Activated CD4-positive, alpha-beta T cell treated with anti-CD3 and anti-CD28 coated beads, Interleukin-2, amount 50 U/mL, for 24 hours (primary cell): ENCODE measurements at places on chromosomes 5 and 9.

- no peak for DNase-seq
Measured at GRCh38 chr9:107373809-107374208, 90.7 kb downstream of the RAD23B start.

GRCh38 chr5:151432210-151432609 is 15.2 kb upstream of the SLC36A1 start:
- no peak for DNase-seq

GRCh38 chr5:116402235-116402634 is 172.4 kb downstream of the SEMA6A start:
- no peak for DNase-seq

GRCh38 chr9:134892820-134893420 is 12.3 kb downstream of the FCN2 start:
- DNase-seq: no peak

DNA sequence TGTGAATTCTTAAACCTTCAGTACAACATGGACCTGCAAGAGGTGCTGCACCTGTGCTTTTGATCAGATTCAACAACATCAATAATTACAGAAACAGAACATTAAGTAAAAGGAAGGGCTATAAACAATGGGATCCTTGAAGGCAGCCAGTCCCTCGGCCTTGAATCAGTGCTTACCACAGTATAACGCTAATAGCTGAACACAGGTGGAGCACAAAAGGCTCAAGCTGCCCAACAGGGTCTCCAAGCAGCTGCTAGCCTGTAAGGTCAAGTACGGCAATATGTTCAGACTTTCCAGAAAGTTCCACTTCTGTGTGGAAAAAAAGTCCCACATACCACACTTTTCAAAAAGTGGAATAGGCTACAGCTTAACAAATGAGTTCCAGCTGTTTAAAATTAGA is 61.9 kb upstream of the ITGA1 start:
- DNase-seq: no peak

- no peak for DNase-seq
Measured at GRCh38 chr5:54835647-54836046, 149.7 kb downstream of the ESM1 start.

DNA sequence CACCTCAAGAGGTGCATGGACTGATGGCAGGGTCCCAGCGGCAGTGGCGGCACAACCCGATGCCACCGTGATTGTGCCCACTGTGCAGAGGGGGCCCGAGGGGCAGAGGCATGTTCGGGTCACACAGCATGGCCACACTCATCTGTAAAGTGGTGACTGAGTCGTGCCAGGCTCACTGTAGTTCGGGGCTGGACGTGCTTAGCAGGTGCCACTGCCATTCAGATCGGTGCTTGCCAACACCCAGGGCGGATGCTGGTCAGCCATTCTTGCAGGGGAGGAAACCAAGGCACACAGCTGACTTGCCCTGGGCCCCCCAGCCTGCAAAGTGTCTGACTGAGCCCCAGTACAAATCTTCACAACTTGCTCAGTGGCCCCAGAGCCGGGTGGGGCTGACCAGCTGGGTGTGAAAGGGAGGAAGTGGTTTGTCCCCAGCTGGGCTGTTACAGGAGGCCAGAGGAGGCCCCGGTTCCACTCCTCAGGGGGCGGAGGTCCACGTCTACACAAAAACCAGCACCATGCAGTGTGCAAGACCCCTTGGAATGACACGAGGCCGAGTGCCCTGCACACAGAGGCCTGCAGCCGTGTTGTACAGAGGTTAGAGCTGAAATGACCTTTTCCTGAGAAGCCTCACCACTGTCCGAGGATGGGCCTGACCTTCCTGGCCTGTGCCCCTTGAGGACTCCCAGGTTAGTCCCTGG is 17.9 kb downstream of the FGD3 start:
- DNase-seq: no peak

GRCh38 chr5:107874795-107875194 is 204.1 kb upstream of the EFNA5 start:
- no peak for DNase-seq

GRCh38 chr5:127425868-127426267 is 91.6 kb upstream of the PRRC1 start:
- DNase-seq: no peak

DNA sequence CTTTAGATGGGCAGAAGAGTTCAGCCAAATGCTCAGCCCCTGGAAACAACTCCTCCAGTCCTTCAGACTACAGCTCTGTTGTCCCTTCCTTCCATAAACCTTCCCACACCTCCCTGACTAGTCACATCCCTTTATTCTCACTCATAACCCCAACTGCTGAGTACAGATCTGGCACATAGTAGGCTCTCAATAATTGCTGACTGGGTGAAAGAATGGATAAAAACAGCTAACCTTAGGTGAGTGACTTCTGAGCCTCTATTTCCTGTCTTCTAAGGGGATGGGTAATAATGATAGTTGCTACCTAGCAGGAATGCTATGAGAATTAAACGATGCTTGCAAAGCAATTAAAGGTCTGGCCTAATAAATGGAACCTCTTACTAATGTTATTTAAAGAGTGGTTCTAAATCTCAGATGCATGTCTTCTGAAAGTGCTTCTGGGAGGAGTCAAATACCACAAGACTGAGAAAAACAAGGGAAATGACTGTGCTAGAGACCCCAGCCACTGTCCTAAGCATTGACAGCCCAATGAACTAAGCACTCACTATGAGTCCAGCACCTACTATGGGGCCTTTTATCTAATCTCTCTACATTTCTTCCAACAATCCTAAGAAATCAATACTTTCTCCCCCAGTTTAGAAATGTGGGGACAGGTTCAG is 2.5 kb upstream of the NR6A1 start:
- no peak for DNase-seq

DNA sequence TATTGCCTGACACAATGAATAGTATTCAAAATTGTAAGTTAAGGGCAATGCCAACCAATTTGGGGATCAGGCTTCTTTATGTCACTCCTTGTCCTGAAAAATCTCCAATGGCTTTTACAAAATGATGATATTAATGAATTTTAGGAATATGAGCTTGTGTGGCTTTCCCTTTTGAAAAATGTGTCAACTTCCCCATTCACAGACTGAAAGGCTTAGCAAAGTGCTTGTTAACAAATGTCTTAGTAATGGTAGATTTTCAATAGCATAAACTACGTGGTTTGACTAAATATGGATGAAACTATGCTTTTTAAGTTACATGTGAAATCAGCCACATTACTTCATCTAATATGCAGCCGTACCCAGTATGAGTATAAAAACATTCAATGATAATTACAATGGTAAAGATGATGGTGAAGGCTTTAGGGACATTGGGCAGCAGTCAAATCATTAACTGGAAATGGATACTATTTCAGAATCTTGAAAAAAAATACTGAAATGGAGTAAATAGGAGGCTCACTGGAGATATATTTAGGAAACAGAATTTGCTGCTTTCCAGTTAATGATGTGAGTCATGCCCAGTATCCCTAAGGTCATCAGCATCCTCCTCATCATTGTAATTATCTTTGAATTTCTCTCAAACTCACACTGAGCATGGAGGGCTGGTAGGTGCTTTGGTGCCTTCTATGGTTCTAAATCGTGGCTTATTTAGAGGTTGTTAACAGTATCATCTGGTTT is 113.3 kb upstream of the ZNF608 start:
- DNase-seq: no peak

DNA sequence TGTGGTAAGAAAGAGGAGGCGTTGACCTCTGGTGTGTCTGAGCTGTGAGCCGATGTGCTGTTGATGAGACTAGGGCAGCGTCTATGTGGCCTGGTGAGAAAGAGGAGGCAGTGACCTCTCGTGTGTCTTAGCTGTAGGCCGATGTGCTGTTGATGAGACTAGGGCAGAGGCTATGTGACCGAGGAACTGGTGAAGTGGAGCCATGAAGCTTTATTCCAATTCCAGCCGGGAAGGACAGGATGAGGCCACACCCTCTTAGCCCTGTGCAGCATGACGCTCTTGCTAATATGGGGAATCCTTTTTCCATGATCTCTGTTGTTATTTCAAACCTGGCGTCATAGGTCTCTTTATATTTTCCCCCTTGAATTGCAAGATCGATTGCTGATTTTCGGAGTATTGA is 172.4 kb downstream of the GOLPH3 start:
- no peak for DNase-seq

GRCh38 chr5:9395706-9396105 is 150.2 kb downstream of the SEMA5A start:
- DNase-seq: no peak

DNA sequence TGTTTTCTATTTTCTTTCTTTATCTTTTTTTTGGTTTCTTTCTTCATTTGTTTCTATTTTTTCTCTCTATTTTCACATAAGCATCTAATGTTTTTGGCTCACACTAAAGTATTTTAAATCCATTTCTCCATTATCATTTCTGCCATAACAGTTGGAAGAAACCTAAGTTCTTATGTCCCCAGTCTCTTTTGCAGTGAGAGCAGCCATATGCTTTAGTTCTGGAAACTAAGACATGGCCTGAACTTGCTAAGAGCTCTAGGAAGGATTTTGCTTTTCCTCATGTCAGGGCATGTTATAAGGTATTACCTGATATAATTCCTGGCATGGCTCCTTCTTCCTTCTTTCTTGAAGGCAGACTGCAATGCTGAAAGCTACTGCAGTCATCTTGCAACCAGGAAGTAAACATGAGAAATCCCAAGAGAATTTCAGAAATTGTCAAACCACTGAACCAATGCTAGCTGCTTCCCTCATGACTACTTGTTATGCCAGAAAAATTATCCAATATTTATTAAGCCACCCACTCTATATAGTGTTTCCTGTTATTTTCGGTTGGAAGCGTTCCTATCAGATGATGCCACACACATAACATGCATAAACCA is 171.1 kb downstream of the TAF11L14 start:
- no peak for DNase-seq

GRCh38 chr9:136665704-136666371 is 3.1 kb downstream of the EGFL7 start:
- no peak for DNase-seq

DNA sequence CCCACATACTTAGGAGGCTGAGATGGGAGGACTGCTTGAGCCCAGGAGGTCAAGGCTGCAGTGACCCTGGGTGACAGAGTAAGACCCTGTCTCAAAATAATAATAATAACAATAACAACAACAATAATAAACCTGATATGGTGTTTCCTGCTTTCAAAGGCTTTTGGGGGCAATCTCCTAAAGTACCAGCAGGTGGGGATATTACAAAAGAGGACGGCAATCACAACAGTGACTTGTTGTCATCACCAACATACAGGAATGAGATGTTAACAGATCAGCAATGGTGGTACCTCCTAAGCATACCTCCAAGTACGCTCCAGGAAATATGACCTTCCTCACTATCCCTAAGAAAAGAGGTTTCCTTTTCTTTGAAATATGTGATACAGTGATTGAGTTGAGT is 91.1 kb upstream of the RNF180 start:
- no peak for DNase-seq

- no peak for DNase-seq
Measured at GRCh38 chr9:530681-531080, 310.8 kb upstream of the DMRT1 start.

GRCh38 chr5:102211165-102211564 is 84.9 kb downstream of the SLCO4C1 start:
- DNase-seq: no peak

DNA sequence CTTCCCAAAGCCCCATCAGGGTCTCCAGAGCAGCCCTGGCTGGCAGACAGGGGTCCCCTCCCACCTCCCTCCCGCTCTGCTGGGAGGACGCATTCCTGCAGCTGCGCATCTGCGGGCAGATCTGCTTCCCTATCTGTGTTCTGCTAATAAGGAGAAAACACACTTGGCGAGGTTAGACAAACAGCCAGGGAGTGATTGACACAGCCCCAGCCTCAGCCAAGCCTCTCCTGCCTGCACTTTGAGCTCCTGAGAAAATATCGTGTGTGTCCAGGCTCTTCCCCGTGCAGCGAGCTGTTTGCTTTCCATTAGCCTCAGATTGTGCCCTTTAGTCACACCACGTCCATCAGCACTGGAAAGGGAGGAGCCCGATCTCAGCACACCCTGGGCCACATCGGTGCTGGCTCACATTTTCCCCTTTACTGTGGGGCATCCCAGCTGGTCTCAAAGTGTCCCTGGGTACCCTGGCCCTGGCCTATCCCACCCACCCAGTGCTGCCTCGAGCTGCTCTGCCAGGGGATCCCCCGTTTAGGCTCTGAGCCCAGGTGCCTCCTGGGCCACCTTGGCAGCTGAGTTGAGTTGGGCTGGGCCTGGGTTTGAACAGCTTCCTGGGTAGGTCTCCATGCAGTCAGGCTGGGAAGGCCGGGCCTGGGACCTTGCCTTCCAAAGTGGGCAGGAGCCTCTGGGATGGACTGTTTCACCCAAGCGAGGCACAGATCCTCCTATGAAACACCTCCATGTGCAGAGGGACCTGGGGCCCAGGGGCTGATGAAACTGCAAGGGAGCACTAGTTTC is 61.1 kb downstream of the BARX1 start:
- DNase-seq: no peak

DNA sequence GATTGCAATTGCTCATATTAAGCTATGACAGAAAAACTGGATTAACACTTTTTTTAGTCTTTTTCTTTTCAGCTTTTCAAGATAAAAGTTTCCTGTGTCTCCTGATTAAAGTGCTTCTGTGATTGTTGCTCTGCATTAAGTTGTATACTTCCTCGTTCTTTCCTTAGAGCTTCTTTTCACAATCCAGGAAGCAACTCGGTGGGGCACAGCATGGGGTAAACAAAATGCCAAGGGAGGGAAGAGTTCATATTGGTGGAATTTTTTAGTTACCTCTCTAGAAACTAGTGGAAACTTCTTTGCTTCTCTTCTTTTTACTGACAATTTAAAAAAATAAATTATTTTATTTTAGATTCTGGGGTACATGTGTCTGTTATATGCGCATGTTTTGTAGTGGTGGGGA is 37.8 kb upstream of the ARRDC3 start:
- no peak for DNase-seq

DNA sequence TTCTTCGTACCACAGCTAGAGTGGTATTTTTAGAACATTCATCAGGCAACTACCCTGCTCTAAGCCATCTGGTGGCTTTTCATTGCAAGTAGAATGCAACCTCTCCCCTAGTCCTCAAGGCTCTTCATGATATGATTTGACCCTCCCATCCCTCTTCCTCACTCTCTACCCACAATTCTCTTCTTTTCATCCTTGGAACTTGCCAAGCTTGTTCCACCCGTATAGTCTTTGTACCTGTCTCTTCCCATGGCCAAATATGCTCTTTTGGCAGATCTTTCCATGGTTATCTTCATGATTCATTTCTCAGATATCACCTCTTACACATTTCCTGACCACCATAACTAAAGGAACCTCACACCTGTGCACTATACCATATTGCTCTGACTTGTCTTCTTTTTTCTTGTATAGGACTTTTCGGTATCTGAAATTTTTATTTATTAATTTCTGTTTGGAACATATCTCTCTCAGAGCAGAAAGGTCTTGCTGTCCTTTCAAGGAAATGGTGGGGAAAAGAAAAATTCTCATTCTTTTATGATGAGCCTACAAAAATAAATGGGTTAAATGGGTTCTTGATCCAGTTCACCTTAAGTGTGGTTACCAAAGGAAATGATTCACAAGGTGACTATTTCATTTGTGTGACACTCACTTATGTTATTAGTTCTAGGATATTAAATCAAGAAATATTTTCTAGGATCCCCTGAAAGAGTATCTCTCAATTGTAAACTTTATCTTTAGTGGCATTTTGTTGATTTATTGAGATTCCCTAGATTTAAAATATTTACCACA is 3.7 kb upstream of the CD274 start:
- DNase-seq: no peak

GRCh38 chr9:30505311-30505710 is 1879.1 kb upstream of the ACO1 start:
- no peak for DNase-seq
